Activated T-helper 17 cell treated with anti-CD3 and anti-CD28 coated beads, Interleukin-2, amount 50 U/mL, for 72 hours (primary cell): ENCODE measurements at places on chromosomes 2 and 18.

DNA sequence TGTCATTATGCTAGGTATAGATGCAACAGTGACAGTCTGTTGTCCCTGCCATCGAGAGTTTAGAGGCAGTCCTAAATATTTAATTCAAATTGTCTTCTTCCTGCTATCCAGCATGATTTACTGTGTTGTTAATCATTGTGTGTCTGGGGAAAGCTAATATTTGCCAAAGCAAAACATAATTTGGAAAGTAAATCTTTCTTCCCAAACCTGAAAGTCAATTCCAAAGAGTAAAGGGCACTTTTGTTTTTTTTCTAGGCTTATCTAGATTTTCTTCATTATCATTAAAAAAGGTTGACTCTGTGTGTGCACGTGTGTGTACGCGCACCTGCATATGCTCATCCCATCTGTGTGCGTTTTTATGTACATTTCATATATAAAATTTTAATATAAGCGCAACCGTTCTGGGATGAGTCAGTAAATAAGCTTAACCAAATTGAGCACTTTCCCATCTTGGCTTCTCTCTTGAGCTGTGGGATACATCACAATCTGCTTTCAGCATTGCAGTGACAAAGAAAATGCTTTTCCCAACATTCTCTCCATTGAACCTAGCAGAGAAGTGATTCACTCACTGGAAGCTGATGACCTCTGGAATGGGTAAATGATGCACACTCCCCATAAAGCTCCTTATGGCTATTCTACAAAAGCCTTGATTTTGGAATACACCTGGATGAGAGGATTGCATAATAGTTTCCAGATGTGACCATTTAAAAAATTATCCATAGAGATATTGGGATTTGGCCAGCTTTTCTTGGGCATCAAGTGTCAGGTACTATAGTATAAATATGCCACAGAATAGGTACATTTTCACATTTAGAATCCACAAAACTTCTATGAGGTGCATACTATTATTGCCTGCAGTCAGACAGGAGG lies 488.4 kb downstream of the ADCYAP1 start:
- no peak for ATAC-seq

- ATAC-seq, result no peak
Observed at GRCh38 chr2:64067326-64067725, 48.1 kb upstream of the VPS54 start.

- no peak for ATAC-seq
Observed at GRCh38 chr2:35220461-35220860, 1135.1 kb upstream of the CRIM1 start.

GRCh38 chr2:187055463-187055862 lies 206.5 kb upstream of the ZSWIM2 start:
- ATAC-seq, result no peak

- ATAC-seq, result no peak
Observed at GRCh38 chr2:100919316-100919715, 82.8 kb upstream of the RPL31 start.

DNA sequence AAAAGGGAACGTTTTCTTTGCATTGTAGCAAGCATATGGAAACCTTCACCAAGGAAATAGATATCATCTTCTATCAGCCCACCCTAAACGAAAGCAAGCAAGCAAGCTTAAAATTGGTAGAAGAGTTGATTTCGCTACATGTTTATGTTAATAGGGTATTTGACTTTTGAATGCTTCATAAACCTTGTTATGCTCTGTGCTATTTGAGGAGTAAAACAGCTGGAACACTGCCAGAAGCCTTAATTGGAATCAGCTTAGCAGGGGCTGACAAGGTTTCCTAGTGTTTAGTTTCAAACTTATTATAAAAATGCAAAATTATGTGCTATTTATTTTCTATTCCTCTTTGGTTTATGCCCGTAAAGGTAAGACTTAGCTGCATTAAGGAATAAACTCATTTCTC lies 70.6 kb upstream of the LINC00305 start:
- ATAC-seq, result no peak

- no peak for ATAC-seq
Observed at GRCh38 chr2:112825706-112826105, 10.9 kb downstream of the IL1B start.

GRCh38 chr2:237171396-237171795 lies 85.7 kb downstream of the COPS8 start:
- ATAC-seq, result no peak

- no peak for ATAC-seq
Observed at GRCh38 chr2:165182029-165182428, 21.8 kb downstream of the SCN3A start.

- no peak for ATAC-seq
Observed at GRCh38 chr2:135335256-135335655, 195.8 kb downstream of the ZRANB3 start.

- ATAC-seq, result no peak
Observed at GRCh38 chr2:190123956-190124355, 61.4 kb upstream of the MSTN start.

DNA sequence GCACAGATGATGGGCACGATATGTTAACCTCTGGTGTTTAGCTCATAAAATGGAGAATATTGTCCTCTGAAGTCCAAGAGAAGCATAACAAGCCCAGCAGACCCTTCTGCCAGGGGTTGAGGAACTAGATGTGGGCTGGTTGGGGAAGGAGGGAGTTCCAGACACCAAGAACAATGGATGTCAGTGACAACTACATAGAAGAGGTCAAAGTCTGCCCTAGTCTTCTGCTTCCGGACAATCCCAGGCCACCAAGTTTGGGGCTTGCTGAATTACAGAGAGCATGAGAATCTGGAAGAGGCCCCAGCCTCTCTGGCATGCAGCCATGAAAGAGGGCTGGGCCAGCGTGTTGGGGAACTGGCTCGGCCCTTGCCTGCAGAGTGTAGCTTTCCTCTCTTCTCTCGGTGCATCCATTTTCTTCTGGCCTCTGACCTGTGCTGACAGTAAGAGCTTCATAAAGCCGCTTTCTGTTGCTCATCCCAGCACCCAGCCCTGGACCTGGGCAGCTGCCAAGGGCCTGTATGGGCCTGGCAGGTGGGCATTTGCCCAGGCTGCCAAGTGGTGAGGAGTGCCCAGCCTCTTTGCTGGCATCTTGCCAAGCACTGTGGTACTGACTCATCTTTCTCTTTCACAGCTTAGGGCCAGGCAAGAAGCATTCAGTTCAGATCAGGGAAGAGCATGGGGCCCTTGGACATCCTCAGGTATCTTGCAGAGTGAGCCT lies 14.6 kb upstream of the LAPTM4A start:
- peak; percentile 57 for ATAC-seq

DNA sequence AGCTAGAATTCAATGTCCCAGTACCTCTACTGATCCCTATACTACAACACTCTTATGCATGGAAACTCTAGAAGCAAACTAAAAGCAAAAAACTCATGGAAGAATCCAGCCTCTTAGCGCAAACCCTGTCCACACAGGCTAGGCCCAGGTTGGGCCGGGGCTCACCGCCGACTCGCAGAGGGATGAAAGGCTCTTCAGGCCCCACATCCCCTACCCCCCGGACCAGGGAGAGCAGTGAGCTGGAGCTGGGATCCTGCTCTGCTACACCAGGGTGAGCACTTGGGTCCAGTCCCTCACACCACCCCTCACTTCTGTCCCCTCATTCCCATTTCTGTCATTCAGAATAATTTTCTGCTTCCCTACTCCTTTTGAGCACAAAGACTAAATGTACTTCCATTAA lies 2.0 kb downstream of the OST4 start:
- no peak for ATAC-seq

- no peak for ATAC-seq
Observed at GRCh38 chr2:100721693-100722092, 98.2 kb upstream of the NPAS2 start.

DNA sequence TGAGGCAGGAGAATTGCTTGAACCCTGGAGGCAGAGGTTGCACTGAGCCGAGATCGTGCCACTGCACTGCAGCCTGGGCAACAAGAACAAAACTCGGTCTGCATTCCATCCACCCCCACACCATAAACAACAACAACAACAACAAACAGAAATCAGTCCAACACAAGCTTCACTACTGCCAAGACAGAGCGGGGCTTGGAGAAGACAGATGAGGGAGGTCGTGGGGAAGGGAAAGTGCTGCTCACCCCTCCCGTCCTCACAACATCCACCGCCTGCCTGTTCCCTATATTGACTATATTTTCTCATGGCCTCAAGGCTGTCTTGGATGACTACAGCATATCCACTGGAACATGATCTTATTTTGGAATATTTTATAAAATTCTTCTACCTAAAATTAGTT lies 137.6 kb upstream of the TTC39C start:
- ATAC-seq, result no peak

DNA sequence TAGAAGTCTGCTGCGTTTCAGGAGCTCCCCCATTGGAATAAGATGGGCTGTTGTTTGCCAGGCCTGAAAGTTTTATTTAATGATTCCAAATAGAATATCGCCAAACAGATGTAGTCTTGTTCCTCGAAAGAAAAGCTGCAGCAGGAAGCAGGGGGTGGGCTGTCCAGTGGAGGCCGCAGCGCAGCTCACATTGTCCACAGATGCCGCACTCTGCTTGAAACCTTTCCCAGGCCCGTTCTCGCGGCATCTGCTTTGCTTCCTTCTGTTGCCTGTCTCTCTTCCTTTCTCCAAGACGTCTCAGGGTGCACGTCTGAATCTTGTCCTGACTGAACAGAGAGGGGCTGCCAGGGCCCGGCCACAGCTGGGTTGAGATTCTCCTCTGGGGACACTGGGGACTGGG lies 12.4 kb upstream of the IGFBP2 start:
- ATAC-seq, result no peak

- ATAC-seq, result no peak
Observed at GRCh38 chr2:208541989-208542464, 135.4 kb downstream of the PTH2R start.

DNA sequence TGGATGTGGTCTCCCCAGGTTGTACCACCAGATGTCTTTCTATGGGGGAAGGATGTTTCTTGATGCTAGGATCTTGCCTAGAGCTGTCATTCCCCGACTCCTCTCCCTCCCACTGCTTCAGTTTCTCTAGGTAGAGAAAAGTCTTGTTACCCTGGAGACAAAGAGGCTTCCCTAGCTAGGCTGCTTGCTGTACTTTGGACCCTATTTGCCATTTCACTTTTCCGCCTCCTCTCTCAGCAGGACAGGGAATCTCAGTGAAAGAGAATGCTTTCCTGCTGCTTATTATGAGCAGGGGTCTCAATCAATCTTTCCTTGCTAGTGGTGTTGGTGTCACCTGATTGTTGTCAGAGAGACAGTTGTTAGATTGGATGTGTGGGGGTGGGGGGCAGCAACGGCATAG lies 818.8 kb upstream of the GYPC start:
- no peak for ATAC-seq

GRCh38 chr18:63247926-63248325 lies 71.6 kb downstream of the BCL2 start:
- ATAC-seq, result no peak

DNA sequence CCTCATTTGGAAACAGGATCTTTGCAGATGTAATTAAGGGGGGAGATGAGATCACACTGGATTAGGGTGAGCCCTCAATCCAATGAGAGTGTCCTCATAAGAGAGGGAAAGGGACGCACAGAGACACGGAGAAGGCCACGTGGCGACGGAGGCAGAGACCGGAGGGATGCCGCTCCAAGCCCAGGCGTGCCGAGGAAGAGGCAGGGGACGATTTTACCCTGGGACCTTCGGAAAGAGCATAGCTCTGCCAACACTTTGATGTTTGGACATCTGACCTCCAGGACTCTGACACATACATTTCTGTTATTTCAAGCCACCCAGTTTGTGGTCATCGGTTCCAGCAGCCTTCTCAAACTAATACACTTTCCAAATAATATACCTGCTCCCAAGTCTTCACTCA lies 84.4 kb upstream of the ZCCHC2 start:
- no peak for ATAC-seq

GRCh38 chr2:118032169-118033013 lies 18.5 kb upstream of the CCDC93 start:
- peak; percentile 76 for ATAC-seq

DNA sequence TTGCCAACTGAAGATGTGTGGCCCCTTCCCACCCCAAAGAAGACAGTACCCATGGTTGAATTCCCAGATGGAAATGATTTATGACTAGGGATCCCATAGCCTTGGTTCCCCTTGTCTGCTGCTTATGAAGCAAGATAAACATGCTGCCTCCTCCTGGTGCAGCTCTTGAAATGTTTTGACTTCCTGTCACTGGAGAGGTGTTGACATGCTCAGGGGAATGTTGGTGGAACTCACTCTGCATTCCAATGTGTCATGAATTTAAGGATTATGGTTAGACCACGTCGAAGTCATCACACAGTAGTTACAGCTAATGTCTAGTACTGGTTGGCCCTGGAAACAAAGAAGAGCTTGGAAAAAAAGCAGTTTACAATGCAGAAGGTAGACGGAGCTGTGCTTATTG lies 69.0 kb upstream of the FAM110C start:
- ATAC-seq, result no peak

GRCh38 chr2:239263231-239263630 lies 137.6 kb downstream of the HDAC4 start:
- no peak for ATAC-seq

GRCh38 chr2:168201584-168202116 lies 45.7 kb downstream of the STK39 start:
- ATAC-seq, result no peak

GRCh38 chr2:2892892-2893291 lies 484.7 kb downstream of the EIPR1 start:
- ATAC-seq, result no peak

DNA sequence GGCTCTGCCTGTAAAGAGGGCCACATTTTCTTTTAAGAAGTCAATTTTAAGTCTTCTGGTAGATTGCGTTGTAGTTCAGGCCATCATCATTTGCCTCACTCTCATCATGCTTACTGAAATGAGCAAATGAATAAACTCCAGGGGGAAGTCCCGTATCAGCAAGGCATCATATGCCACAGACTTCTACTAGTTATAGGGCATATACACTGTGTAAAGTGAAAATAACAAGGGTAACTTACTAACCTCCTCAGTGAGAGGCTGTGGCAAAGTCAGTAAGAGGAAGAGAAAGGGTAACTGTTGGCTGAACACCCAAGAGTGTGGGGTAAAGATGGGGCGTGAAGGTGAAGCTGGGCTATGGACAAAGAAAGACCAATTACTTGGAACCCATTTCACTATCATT lies 456.2 kb downstream of the SPAG16 start:
- ATAC-seq, result no peak

DNA sequence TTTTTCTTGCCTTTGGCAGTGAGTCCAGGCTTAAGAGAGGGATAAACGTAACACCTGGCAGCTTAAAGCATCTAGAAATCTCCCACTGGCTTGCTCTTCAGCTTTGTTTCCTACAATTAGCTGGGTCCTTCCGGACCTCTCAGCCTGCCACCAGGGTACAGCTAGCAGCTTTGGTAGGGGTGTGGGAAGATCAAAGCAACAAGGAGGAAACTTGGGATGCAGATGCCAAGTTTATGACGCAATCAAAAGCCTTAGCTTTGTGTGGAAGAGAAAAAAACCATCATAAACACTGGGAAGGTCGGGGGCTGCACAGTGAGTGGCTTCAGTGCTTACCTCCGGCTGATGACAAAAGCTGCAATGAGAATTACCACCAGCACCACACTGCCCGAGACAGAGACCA lies 116.9 kb downstream of the EPHA4 start:
- ATAC-seq, result no peak

- peak; percentile 89 for ATAC-seq
Observed at GRCh38 chr2:73085691-73086090, 14.2 kb upstream of the SFXN5 start.

GRCh38 chr18:25568986-25569385 lies 217.0 kb upstream of the ZNF521 start:
- no peak for ATAC-seq

- ATAC-seq, result no peak
Observed at GRCh38 chr2:121839584-121839983, 84.1 kb downstream of the TSN start.
